ENCODE measurements at places on chromosomes 2 and 18.

DNA sequence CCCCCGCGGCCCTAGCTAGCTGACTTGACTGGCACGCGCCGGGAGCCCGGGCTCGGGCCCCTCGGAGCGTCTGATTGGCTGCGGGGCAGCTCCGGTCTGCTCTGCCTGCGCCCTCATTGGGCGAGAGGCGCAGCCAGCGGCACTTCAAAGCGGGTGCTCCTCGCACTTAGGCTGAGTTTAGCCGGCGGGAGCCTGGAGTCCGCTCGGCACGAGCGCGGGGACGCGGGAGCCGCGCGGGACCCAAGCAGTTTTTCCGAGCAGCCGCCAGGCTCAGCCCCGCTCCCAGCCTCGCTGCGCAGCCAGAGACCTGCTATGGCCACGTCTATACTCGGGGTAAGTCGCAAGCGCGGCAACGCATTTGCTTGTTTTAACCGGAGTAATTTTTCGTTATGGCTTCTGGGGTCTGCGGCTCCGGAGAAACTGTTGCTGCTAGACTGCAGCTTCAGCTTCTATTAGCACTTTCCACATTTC lies at the start of gene SP9:
TSS of gene SP9 (plus strand) at position 174 of the 471 bp plus-strand sequence. CDS start at position 313, 139 bp downstream.
- DNase-seq: no peak

GRCh38 chr2:20624156-20624883 lies 26.6 kb downstream of the HS1BP3 start:
- no peak for DNase-seq

DNA sequence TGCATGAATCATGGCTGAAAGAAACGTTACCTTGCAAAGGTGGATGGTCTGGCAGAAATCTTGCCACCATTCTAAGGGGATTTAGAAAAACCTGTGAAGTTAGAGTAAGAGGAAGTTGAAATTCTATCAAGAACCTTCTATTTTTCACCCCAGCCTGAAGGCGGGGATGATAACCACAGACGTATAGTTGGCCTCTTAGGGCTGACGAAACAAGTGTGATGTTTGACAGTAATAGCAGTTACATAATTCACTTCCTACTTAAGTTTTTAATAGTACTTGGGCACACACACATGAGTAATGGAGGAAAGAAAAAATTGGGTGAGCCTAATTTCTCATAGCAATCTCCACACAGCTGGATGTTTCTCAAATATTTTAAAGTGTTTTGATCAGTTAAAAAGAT lies 336.6 kb upstream of the SALL3 start:
- no peak for DNase-seq

DNA sequence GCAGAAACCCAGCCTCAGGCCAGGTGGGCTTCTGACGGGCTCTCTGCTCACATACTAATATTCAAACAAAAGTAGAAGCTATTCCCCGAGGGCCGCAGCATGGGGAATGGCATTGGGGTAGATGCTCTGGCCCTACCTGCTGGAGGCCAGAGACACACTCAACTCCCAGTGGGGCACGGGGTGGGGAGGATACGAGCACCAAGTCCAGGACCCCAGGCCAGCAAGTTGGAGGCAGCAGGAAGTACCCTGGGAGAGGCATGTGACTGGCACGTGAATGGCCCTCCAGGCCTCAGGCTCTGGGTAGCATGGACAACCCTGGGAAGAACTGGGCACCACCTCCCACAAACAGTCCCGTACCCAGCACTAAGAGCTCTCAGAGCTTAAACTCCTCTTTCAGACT lies 3.8 kb downstream of the DNMT3A start:
- DNase-seq: no peak

DNA sequence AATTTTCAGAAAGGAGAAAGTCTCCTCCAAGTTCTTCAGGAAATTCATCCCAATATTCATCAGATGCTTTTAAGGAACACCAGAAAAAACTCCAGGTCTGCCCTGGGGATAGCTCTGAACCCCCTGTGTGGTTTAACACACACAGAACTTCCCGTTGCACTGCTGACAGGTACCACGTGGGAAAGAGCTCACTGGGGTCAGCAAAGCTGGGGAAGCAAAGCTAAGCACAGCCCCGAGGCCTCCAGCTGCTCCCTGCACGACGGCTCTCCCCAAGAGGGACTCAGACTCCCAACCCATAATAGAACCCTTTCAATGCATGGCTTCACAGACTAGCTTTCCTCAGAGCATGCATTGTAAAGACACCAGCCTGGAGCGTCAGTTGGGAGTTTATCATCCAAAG lies 28.0 kb downstream of the ADI1 start:
- DNase-seq: no peak

GRCh38 chr2:219045937-219046550 lies 4.7 kb upstream of the CFAP65 start:
- no peak for DNase-seq

GRCh38 chr2:47676261-47676926 lies 106.6 kb upstream of the MSH6 start:
- DNase-seq: no peak

DNA sequence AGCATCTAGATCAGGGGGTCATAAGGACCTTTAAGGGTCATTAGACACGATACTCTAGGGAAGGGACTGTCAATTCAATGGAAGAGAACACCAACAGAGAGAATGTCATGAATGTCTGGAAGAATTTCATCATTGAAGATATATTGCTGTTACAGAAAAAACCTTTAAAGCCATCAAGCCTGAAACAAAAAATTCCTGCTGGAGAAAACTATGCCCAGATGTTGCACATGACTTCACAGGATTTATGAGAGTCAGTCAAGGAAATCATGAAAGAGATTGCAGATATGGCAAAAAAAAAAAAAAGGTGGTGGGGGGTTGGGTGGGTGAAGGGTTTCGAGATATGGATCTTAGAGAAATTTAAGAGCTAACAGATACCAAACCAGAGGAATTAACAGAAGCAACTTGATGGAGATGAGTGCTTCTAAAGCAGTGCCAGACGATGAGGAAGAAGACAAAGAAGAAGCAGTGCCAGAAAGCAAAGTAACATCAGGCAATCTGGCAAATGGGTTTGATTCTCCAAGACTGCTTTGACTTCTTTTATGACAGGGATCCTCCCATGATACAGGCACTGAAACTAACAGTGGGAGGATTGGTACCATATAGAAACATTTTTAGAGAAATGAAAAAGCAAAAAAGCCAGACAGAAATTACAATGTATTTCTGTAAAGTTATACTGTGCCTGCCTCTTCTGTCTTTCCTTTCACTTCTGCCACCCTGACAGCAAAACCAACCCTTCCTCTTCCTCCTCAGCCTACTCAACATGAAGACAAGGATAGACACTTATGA lies 28.5 kb downstream of the MAP4K3 start:
- DNase-seq: no peak

DNA sequence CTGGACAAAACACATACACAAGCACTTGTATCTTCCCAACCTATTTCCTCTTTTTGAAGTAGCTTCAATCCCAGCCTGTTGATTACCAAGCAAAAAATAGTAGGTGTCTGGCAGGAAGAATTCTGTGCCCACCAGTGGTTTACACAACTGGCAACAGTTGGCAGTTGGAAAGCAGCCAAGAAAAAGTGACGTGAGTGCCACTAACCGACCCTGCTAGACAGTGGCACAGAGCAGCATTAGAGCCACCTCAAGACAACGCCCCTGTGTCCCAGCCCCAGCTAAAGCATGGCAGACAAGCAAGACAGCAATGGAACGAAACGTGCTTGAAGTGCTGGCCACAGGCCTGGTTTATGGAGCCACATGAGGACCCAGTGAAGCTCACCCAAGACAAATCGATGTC lies 379.6 kb downstream of the FBXO15 start:
- DNase-seq: no peak

DNA sequence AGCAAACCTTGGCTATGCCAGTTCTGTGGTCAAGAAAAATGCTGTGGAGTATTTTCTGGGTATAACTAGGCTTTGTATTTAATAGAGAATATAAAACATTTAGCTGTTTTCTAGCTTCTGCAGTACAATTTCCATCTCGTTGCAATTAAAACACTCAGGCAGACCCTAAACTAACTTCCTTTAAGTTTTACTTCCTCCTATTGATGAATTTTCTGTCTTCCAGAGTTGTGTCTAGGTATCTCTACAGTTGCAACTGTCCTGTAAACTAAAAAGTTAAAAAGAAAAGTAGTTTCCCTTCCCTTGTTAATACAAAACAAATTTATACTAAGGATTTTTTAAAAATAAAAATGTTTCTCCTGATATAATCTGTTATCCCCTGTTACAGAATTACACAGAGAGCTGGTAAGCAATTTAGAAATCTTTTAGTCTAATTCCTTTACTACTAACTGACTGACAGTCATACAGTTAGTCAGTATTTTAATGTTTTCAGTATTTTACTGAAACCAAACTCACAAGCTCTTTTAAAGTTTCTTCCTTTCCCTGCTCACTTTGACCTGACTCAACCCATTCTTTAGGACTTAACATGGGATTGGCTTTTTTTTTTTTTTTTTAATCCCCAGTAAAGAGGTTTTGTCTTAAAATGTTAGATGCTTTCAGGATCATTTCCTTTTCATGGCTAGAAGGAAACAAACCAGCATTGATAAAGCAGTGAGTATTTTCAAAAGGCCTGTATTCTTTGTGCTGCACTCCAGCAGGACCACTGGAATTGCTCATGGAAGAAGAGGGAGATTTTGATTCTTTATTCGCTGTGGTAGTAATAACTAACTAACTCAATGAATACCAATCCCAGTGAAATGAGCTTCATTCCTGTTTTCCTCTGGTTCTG lies 22.9 kb downstream of the ITGAV start:
- no peak for DNase-seq

DNA sequence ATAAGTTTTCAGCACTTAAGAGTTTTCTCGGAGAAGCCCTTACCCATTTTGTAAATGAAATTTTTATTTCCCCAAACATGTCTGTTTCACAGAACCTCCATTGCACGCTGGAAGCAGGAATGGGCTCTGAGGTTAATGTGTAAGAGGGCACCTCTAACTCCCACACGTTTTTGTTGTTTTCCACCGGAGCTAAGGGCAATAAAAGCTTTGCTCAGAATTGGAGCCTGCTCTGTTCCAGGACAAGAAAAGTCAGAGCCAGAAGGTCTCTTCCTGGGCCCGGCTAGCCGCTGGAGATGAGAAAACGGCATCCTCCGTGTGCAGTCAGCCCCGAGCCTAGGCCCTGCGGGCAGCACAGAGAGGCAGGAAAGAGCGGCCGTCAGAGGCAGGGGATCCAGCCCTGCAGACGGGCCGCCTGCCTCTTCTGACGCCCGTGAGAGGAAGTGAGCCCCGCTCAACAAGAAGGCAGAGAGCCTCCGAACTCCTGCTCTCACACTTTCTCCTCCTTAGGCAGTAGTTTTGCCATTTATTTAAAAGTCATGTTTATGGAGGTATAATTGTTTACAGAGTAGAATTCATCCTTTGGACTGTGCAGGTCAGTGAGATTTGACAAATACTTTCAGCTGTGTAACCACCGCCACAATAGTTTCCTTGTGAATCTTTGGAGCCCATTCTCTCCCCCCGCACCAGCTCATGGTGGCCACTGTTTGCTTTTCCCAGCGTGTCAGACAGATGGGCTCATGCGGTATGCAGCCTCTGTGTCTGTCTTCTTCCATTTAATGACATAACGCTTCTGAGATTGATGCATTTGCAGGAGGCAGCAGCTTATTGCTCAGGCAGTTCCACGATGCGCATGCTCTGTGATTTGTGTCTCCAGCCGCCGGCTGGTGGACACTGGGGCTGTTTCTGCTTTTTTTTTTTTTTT lies 117.3 kb downstream of the GALR1 start:
- no peak for DNase-seq

GRCh38 chr2:32958821-32959220 lies 12.1 kb downstream of the LTBP1 start:
- no peak for DNase-seq

- DNase-seq: no peak
Measured at GRCh38 chr2:196853301-196854087, 44.3 kb upstream of the C2orf66 start.

- no peak for DNase-seq
Measured at GRCh38 chr2:1324884-1325283, 88.4 kb upstream of the TPO start.

- no peak for DNase-seq
Measured at GRCh38 chr2:174688079-174688478, 76.2 kb downstream of the CHRNA1 start.

GRCh38 chr2:33406622-33407021 lies 69.8 kb upstream of the RASGRP3 start:
- DNase-seq: no peak

DNA sequence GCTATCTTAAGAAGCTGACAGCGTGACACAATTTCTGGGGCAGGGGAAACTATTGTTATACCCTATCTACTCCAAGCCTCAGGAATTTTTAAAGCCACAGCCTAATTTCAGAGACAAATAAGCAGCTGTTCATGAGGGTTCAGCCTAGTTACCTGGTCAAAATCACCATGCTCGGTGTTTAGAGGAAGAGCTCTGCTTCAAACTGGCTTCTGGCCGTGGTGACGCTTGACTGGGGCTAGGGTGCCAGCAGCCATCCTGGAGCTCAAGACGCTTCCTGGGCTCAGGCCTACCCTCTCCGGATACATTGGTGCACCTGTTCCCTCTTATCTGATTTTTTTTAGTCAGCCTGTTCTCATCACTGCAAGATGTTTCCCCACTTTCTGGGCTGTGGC lies 41.7 kb downstream of the FRZB start:
- DNase-seq: no peak

Measured in AG04450 (cell line).